ENCODE measurements at places on chromosomes 6 and 20.
A peak's percentile ranks its signal among the peaks of the same experiment; 100 is the strongest.

DNA sequence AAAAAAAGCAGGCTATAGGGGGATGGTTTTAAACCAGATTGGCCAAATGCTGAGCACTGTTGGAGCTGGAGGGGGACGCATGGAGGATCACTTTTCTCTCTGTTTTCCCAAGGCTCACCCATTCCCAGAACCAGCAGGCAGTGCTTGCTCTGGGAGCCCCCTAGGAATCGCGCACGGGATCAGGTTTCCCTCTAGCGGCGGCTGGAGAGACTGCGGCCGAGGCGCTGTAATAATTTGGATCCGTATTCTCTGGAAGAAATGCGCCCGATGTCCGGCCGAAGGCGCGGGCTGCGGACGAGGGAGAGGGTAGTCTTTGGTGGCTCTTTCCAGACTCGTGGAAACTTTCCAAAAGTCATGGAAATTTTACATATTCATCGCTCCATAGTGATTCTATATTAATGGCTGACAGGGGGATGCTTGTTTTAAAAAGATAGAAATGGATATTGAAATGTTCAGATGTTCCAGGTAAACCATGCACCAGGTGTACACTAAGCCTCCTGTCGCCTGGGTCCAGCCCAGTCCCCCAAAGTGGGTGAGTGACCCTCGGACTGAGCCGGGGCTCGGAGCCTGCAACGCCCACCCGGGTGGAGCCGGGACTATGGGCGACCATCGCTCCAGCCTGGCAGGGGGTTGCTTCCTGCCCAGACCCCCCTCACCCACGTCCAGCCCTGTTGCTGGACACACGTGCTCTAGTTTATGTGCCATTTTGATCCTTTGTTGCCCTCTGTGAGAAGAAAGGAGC lies 78.7 kb upstream of the PHACTR3 start:
- peak; percentile 23 for DNase-seq

GRCh38 chr20:17654649-17655285 lies 27.3 kb downstream of the RRBP1 start:
- DNase-seq: peak; percentile 58

DNA sequence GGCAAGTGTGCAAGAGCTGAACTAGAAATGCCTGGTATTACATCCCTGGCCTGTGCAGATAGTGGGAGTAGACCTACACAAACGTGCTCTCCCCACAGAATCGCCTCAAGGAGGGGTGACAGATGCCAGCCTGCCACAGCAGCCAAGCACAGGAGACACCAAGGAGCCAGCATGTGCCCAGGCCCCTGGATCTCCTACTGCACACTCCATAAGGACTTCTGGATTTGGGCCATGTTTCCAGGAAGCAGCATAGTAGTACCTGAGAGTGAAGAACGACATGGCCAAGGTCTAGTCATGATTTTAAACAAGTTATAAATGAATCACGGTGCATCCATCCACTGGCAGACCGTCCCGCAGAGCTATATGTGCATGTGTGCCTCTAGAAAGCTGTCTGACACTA lies 232.2 kb downstream of the SYNDIG1 start:
- DNase-seq: no peak

GRCh38 chr6:15431762-15432483 lies 186.1 kb downstream of the JARID2 start:
- DNase-seq: peak; percentile 82

DNA sequence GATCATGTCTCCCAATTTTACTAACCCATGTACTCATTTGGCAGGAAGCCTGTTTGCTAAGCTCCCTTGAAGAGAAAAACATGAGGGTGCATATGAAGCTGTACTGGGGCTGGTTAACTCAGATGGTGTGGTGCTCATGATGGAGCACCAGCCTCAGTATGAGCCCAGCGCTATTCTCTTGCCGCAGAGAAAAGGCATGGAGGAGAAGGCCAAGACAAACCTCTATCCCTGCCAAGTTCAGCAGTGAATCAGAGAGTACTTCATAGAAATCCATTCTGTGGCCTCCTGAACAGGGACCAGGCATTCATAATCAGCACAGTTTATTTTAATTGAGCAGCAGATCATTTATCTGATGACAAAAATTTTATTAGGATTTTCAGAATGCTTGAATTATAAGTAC lies 398.1 kb downstream of the LMBRD1 start:
- DNase-seq: no peak

GRCh38 chr6:165661664-165662025 lies 1.4 kb downstream of the PDE10A start:
- DNase-seq: no peak

DNA sequence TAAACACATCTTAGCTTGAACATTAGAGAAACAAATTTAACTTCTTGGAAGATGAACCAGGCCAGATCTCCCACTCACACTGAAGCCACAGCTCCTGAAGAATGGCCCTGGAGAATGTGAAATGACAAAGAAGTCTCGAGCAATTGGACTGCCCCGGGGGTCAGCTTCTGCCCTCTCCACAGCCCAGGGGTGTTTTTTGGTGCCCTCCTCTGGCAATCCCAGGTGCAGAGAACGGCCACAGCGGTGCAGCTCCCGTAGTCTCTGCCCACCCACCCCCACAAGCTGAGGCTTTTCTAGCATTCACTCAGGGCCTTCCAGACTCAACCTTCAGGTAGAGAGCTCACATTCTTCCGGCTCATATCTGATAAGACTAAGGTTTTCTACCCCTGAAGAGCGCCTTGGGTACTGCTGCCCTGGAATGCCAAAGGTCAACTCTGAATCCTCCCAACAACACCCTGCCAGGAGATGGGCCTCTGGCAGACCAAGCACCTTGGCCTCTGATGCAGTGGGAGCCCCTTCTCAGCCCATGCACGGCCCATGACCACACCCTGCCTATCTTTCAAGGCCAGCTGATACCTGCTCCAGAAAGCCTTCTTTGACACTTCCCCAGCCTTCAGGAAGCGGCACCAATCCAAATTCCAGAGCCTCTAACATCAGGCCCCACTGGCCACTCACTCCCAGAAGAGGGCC lies 208.3 kb downstream of the SYNDIG1 start:
- DNase-seq: no peak

DNA sequence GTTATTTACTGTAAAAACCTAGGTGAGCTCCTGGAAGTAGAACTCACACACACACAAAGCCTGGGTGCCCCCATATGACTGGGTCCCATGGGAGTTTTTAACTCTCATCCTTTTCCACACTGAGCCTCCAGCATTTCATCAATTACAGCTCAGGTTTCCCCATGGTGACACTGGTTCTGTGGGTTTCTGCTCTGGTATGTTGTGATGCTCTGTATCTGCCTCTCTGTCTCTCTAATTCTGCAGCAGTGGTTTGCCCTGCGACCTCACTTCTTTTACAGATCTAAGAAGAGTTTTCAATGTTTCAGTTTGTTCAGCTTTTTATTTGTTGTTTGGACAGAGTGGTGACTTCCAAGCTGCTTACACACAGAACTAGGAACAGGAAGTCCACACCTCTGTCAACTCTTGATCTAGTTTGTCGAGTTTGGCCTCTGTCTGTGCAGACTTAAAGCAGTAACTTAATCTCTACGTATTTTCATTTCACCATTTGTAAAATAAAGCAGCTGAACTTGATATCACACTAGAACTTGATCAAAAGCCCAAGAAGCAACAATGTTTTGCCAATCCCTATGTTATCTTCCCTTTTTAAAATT lies 554.3 kb downstream of the EPHA7 start:
- DNase-seq: no peak

DNA sequence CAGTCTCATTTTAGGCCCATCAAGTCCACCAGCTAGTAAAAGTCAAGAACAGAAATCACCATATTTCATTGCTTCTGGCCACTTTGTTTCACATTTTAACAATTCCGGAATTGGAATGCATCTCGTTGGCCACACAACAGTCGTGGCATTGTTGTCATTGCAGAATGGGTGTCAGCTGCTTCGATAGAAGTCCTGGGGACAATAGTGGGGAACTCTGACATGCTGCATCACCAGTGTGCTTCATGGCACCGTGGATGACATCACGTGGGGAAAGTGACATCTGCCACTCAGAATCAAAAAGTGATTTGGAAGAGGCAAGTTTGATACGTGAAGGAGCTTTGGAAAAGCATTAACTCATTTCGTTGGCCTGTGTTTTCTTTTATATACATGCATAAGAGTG lies 43.8 kb upstream of the XRN2 start:
- DNase-seq: no peak

DNA sequence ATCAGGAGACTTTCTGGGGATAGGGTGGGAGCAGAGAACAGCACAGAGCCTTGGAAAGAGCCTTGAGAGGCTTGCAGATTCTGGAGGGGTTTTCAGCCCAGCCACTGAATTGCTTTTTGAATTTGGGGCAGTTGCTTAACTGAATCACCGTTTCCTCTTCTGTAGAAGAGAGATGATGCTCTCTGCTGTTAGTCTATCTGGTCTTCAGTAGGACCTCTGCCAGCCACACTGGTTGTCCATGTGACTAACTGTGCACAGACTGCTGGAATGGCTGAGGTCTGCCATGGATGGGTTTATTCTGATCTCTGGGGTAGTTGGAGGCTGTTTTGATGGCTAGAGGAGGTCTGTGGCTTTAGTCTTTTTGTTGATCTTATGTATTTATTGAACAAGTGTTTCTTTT lies 21.4 kb upstream of the PRDM1 start:
- no peak for DNase-seq

- DNase-seq: no peak
Measured at GRCh38 chr20:32547753-32548034, 37.4 kb downstream of the NOL4L start.

GRCh38 chr20:47815416-47815806 lies 30.1 kb upstream of the SULF2 start:
- no peak for DNase-seq
